ENCODE measurements at places on chromosomes 11 and 22.

GRCh38 chr22:35258191-35258988 is 1.1 kb downstream of the HMGXB4 start:
- DNase-seq: no peak

GRCh38 chr11:116906479-116906878 is 69.1 kb upstream of the APOA1 start:
- no peak for DNase-seq

GRCh38 chr22:48803948-48804810 is 1023.5 kb downstream of the BRD1 start:
- DNase-seq: no peak

DNA sequence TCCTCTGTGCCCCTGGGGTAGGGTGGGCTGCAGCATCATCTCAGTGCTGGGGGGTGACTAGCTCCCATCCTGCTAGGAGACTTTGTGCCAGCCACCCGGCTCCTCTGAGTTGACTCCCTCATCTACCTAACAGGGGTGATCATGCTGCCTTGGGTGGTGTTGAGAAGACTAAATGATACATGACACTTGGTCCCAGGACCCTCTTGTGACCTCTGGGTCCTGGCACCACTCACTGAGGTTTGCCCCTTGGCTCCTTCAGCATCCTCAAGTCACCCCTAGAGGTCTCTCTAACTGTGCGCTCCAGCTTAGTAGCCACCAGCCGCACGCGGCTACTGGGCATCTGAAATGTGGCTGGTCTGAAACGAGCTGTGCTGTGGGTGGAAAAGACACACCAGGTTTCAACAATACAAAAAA is 72.1 kb downstream of the LRRC32 start:
- DNase-seq: no peak

DNA sequence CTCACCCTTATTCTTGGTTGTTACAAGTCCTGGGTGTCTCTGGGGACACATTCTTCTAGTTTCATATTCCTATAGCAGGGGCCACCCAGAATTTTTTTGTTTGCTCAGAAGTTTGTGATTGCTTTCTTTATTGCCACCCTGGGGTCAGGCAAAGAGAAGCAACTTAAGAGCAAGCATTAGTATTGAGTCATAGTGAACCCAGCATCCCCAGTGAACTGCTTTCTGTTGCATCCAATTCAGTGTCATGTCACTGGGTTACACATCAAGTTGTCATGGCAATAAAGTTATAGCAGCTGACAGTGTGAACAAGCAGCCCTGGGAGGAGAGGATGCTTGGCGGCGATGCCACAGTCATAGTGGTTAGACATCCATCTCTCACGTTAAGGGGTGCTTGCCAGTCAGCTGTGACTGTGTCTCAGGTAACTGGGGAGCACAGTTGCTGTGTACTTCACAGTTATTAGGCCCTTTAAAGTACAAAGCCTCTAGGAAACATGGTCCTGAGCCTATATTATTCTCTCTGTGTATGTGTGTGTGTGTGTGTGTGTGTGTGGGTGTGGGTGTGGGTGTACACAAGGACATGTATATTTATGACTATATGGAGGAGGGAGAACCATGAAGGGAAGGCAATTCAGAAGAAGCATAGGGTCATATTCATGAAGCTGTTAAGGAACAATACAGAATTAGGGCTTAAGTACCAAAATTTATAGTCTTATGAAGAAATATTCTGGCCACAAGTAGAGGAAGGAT is 52.5 kb downstream of the TRIM44 start:
- no peak for DNase-seq

DNA sequence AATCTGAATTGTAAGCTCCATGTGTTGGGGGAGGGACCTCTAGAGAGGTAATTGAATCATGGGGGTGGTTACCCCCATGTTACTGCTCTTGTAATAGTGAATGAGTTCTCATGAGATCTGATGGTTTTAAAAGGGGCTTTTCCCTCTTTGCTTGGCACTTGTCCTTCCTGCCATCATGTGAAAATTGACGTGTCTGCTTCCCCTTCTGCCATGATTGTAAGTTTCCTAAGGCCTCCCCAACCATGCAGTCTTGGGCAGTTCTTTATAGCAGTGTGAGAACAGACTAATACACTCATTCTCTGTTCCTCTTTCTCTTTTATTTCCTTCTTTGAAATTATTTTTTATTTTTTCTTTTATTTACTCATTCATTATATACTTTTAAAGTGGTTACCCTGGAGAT is 239.4 kb downstream of the CSNK2A3 start:
- no peak for DNase-seq

DNA sequence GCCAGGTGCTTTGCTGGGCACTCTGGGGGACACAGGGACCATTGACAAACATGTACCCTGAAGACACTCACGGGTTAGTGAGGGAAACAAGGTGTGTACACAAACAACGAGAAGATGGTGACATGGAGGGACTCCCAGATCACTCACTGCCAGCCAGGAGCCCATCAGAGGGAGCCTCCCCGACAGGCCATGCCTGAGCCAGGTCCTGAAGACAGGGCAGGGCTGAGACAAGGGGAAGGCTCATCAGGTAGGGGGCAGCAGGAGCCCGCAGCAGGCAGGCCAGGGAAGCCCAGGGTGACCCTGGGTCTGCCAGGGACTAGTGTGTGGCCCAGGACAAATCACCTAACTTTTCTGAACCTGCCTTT is 127.9 kb downstream of the BUD13 start:
- DNase-seq: no peak

- no peak for DNase-seq
These were observed 1293.4 kb downstream of the TBC1D22A start for GRCh38 chr22:48055827-48056226.

DNA sequence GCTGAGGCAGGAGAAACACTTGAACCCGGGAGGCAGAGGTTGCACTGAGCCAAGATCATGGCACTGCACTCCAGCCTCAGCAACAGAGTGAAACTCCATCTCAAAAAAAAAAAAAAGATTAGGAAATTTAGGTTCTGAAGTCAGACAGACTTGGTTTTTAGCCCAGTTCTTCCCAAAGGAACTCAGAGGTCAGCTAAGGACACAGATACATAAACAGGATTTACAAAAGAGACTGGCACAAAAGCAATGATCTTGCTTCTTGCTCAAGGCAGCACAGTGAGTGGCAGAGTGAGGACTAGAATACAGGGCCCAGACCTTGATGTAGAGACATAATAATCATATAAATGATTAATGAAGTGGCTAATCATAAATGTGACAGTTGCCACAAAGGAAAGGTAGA is 25.4 kb upstream of the RRAS2 start:
- no peak for DNase-seq

- no peak for DNase-seq
These were observed 149.0 kb downstream of the PKNOX2 start for GRCh38 chr11:125313271-125314219.

GRCh38 chr11:110497231-110497978 is 67.7 kb downstream of the FDX1 start:
- DNase-seq: no peak

DNA sequence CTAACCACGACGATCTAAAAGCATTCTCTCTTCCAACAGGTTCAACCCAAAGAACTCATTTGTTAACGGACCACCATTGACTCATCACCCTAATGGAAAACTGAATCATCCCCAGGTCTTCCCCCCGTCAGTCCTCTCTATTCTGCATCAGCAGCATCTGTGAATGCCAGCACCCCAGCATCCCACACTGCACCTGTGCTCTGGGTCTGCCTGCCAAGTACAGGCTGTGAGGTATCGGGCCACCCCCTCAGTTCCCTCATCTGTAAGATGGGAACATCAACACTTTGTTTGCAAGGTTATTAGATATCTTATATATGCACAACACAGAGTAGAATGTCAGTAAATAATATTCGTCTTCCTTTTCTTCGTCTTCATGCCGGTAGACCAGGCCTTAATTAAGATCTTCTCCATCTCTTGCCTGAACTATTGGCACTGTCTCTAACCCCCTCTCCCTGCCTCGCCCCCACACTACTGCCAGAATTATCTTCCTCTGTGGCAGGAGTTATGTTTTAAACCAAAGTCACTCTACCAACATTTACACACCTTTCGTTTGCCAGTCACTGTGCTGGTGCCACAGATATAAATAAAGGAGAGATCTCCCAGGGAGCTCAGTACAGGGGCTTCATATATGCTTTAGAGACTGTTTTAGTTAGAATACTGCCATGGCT is 7.8 kb upstream of the TMPRSS4 start:
- DNase-seq: no peak

GRCh38 chr11:69934861-69935494 is 115.8 kb upstream of the FGF3 start:
- no peak for DNase-seq

- DNase-seq: no peak
These were observed 2.9 kb downstream of the LMF2 start for GRCh38 chr22:50504369-50505211.

DNA sequence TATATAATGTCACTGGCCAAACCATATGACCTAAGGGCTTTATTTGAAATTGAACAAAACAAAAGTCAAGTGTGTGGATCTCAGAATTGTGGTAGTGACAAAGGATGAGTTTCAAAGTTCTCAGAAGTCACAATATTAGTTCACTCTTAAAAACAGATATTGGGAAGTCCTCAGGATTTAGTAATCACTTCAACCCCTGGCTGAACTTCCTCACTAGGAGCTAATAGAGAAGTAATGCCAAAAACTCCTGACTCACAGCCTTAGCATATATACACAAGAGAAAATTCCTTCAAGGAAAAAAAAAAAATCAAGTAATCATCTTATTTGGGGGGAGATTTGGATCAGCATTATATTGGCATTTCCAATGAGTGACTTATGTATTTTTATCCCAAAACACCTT is 75.6 kb upstream of the APOA1 start:
- no peak for DNase-seq

Measured in nucleus accumbens (tissue), 56 donors.